ENCODE measurements at places on chromosomes 2 and 18.

DNA sequence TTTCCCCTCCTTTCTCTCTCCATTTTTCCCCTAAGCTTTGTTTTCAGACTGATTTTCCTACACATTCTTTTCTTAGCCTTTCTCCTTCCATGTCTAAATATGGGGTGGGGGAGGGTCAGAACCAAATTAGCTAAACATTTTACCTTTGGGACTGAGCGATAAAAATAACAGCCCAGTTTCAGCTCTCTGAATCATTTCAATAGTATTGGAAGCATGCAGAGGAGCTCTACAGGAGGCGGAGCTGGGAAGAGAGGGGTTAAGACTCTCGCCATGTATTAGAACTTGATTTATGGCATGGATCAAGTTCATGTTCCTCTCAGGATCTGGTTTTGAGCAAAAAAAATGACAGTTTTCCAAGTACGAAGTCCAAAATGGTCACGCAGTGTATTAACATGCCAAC lies 109.1 kb downstream of the CPO start:
- no peak for DNase-seq

DNA sequence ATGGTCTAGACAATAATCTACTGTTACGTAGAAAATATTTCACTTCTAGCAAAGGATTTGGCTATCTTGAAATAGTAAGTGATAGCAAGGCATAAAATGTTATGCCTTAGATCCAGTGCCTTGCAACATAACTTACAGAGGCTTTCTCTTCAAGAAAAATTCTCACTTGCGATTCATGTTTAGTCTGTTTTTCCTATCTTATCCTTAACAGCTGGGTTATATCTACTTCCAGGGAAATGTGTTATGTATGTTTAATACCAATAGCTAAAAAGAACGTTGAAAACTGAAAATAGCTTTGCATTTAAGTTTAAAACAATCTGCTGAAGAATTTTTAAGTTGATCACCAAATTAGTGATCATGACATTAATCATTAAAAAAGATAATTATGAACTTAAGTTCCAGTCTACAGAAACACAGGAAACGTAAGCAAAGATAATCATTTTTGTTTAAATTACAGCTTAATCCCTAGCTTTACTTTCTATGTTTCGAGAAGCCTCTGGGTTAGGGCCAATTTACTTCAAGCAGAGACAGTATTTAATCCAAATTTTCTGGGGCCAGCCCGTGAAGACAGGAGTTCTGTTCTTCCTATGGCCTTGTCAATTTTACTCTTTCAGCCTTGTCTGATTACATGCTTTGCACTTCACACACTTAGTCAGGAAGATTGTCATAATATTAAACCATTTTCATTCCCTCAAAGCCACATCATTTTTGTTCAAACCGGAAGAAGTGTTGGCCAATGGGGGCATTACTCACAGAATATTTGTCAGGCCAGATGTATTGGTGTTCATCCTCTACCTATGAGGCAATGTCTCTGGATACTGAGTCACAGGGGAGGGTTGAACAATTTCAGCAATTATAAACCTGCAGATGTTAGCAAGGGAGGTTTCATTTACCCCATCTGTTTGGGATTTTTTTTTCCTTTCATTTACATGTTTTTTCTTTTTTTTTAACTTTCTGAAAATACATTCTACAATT lies 1132.9 kb upstream of the ZEB2 start:
- no peak for DNase-seq

GRCh38 chr2:224925810-224926100 lies 116.5 kb downstream of the DOCK10 start:
- DNase-seq: no peak

DNA sequence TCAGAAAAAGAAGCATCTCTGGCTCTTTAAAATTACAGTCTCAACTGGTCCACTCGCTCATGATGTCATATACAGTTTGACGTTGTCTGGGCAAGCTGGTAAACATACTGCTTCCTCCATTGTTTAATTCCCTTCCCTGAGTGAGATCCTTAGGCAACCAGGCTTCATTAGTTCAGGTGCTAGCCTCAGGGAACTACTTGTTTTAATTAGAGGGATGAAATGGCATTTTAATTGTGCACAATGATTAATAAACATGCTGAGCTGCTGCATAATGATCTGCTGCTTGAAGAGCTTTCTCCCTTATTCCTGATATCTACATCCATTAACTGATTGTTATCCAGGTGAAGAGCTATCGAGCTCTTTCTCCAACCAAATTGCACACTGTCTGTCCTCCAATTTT lies 195.6 kb upstream of the ETAA1 start:
- DNase-seq: no peak

DNA sequence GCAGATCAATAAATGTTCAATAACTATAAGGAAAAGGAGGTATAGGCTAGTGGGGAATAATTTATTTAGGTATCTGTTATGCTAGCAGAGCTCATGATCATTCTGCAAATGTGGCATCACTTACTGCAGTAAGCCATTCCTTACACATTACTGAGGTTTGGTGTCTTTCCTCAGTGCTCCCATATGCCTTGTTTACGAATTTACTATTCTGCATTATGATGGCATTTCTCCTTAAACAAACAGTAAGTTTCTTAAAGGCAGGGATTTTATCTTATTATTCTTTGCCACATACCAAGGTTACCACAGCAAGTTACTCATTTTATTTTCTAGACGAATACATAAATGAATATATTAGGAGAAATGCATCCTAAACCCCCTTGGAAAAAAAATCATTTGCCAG lies 88.4 kb downstream of the DSEL start:
- no peak for DNase-seq

- no peak for DNase-seq
Measured at GRCh38 chr2:177245010-177245422, 19.5 kb downstream of the NFE2L2 start.

GRCh38 chr2:17311771-17312511 lies 206.3 kb downstream of the RAD51AP2 start:
- DNase-seq: no peak

DNA sequence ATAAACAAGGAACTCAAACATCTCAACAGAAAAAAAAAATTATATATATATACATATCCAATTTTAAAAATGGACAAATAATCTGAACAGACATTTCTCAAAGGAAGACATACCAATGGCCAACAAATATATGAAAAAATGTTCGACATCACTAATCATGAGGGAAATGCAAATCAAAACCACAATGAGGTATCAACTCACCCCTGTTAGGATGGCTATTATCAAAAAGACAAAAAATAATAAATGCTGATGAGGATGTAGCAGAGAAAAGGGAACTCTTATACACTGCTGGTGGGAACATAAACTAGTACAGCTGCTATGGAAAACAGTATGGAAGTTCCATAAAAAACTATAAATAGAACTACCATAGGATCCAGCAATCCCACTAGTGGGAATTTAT lies 46.1 kb downstream of the CLASP1 start:
- no peak for DNase-seq

DNA sequence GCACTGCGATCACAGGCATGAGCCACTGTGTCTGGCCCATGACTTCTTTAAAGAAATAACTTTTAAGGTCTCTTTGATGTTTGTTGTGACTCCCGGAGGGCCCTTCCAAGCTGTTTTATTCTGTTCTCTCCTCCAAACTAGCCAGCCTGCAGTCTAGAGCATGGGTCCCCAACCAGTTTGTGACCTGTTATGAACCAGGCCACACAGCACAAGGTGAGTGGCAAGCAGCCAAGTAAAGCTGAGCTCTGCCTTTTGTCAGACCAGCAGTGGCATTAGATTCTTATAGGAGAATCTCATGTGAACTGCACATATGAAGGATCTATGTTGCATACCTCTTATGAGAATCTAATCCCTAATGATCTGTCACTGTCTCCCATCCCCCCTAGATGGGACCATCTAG lies 223.9 kb upstream of the RGPD4 start:
- no peak for DNase-seq

- DNase-seq: no peak
Measured at GRCh38 chr2:9141091-9141667, 65.4 kb upstream of the ASAP2 start.

DNA sequence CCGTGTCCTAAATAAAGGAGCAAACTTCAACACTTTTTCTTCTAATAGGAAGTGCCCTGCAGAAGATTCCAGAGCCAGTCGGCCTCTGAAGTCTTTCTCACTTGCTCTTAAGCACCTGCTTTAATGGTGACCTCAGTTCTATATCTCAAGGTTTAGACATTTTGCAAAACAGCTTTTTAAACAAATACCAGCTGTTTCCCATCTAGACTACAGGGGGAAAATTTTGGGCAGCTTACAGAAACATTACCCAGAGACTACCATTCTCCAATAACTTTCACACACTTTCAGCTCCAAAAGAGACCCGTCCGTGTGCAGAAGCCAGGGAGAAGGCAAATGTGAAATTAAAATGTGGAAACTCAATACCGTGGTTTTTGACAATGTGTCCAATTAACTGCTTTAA lies 285.3 kb upstream of the CCDC68 start:
- no peak for DNase-seq

DNA sequence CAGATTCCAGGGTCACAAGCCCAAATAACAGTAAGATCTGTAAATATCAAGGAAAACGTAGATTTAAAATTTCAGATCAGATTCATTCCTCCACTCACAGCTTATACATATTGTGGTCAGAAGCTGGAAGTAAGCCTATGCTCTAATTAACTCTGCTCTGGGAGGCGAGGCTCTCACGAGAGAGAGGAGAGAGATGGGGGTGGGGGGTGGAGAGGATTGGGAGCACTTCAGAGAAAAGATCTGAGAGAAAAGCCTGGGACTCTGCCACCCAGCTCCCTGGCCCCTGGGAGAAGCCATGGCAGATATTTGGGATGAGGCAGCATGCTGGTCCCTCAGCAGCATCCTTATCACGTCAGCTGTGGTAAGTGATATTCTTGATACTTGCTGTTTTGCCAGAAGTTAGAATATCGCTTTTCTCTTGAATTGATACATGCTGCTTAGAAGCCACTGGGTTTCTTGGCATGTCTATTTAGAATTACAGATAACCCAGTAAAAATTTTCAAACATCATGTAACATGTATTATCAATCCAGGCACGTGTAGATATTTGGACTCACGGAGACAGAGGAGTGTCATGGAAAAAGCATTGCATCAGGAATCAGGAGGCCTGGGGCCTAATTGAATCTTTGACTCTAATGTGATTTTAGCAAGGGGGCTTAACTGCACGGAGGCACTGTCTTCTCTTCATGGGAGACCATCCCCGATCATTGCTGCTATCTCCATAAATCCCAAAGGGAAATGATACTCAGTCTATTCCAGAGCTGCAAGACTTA lies 265.4 kb downstream of the HRH4 start:
- DNase-seq: no peak

DNA sequence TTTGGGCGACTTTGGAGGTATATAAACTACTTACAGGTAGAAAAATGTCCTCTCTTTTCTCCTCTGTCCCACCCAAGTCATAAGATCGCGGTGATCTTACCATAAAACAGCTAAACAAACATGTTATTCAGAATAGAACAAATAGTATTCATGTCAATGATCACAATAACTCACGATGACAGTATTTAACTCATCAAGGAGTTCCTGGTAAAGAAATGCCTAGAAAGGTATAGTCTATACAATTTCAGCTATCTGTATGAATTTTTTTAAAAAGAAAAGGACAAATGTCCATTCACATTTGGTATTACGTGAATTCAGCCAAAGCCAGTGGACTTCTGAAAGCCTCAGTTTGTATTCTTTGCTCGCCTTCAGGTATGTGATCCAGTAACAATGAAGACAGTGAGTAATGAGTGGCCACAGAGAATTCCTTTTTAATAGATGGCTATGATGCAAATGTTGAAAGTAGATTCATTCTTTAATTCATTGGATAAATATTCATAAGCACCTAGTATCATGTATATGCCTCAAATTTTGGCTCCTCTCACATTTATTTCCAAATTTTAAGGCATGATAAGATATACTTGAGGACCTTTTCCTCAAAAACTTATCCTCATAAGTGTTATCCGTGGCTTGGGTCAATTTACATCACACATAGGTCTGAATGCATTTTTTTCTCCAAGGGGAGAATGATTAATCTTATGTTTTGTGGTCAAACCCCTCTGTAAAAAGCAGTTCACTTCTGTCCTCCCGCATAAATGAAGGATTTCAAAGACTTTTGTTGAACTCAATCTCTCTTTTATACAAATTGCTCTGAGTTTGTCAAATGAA lies 20.3 kb downstream of the ABCB11 start:
- no peak for DNase-seq

GRCh38 chr2:143162123-143162837 lies 33.1 kb downstream of the ARHGAP15 start:
- DNase-seq: peak; percentile 61

DNA sequence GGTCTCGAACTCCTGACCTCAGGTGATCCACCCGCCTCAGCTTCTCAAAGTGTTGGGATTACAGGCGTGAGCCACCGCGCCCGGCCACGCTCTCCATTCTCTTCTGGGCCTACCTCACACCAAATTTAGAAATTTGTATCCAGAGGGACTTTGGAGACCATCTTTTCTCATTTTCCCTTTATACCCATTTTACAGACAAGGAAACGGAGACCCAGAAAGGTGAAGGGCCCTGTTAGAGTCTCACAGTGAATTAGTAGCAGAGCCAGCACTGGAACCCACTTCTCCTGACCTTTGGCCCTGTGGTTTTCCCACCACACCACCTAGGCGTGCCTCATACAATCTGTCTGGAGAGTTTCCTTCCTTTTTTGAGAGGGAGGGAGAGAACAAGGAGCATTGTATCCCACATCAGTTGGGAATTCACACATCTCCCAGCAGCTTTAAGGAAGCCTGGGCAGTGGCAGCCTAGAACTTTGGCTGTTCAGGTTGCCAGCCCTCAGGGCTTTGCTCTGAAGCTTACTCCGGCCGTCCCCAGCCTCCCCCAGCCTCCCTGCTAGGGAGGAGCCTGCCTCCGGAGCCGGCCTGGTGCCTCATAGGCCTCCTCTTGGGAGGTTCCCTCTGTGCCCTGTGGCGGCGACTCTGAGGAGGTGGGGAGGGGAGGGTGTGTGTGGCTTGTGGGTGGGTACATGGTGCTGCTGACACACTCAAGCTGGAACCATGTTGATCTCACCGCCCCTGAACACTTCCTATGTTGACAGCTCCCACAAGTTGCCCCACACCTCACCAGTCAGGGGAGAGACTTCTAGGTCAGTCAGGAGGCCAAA lies 13.8 kb downstream of the FOSL2 start:
- DNase-seq: peak; percentile 63

DNA sequence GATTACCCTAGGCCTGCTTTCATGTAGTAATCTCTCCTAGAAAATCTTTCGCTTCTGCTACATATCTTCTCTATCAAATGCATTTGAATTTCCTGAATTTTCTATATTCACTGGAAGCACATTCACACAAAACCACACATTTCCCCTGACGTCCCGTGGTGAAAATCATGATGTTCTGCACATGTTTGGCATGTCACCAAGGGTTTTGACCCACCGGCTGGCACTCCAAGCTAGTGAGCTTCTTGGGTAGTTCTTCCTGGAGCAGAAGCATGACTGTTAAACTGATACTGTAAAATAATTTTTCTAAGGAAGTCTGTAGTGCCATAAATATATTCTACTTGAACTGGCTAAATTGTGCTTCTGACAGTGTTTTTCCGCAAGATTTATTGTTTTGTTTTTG lies 510.1 kb upstream of the SLC8A1 start:
- DNase-seq: no peak

GRCh38 chr18:62226047-62226446 lies 39.0 kb downstream of the RELCH start:
- no peak for DNase-seq

- DNase-seq: peak; percentile 33
Measured at GRCh38 chr2:7744827-7745226, 827.6 kb downstream of the RNF144A start.

- DNase-seq: peak; percentile 96
Measured at GRCh38 chr2:24046930-24047702, at the start of gene WDCP. Gene WDCP, minus strand, starts transcription at chr2:24047391. Its CDS starts 7,897 bp downstream, at chr2:24039494.

- DNase-seq: no peak
Measured at GRCh38 chr2:186459009-186459408, 27.1 kb upstream of the ZC3H15 start.

GRCh38 chr2:46087492-46087891 lies 209.7 kb upstream of the EPAS1 start:
- no peak for DNase-seq
